ENCODE measurements at places on chromosomes 1 and 21.

GRCh38 chr1:163083690-163084089, 14.5 kb downstream of the RGS4 start:
- no peak for DNase-seq

DNA sequence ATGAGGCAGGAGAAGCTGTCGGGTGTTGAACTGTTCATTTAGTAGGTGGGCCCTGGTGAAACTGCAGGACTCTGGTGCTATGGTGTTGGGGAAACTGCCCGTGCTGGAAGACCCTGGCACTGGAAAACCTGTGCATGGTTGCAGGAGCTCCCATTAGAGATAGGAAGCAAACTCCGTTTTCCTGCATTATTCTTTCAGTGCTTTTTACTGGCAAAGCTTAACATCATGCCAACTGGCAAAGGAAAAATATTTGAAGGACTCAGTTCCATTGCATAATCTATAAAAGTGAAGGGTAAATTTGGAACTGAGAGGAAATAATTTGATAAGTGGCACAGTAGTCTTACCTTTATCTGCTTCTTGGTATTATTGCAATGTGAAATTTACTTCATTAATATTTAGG, 31.7 kb upstream of the MPC2 start:
- no peak for DNase-seq

GRCh38 chr1:22210636-22211035, 67.7 kb upstream of the WNT4 start:
- no peak for DNase-seq

DNA sequence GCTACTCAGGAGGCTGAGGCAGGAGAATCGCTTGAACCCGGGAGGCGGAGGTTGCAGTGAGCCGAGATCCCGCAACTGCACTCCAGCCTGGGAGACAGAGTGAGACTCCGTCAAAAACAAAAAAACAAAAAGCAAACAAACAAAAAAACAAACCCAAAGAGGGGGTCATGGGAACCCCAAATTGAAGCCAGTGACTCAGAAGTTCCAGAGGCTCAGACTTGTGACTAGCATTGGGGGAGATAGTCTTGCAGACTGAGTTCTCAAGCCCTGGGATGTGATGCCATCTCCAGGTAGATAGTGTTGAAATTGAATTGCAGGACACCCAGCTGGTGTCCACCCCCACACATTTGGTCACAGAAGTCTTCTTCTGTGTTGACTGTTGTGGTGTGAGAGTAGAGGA, 24.9 kb upstream of the ENO1 start:
- DNase-seq, result no peak

DNA sequence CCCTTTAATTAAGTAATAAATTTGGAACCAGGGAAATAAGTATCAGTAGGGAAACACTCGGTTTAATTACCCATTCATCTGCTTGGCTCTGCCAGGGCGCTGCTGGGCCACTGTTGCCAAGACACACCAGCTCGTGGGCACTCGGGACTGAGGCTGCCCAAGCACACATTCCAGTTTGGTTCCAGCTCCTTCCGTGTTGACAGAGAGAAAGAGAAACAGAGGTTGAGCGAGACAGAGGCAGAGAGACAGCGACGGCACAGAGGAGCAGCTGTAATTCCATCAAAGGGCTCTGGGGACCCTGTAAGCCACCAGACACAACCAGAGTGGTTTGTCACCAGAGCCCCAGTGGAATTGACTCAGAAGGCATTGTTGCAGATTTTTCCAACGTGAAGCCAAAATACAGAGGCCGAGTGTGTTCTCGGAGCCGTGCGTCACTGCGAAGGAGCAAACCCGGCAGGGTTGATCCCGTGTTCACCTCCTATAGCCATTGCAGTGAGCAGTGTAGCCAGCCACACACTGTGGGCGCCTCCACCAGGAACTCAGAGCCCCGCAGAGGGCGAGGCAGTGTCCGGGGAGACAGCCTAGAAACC, 33.5 kb downstream of the SYF2 start:
- peak; percentile 90 for DNase-seq

DNA sequence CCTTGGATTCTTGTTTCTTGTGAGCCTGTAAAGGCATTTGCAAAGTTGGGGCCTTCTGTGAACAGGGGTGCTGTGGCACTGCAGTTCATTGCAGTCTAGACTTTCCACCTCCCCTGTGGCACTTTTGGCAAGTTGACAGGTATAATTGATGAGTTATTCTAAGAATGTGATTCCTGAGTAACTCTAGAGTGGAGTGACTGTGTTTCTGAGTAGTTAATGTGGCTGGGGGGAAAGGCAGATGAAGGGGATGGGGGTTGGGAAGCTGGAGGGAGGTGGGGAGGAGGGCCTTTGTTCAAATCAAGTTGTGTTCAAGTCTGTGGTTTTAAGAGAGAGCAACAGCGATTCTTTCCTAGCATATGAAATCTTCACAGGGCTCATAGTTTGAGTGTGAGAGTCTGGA, 32.9 kb downstream of the PBX1 start:
- no peak for DNase-seq

DNA sequence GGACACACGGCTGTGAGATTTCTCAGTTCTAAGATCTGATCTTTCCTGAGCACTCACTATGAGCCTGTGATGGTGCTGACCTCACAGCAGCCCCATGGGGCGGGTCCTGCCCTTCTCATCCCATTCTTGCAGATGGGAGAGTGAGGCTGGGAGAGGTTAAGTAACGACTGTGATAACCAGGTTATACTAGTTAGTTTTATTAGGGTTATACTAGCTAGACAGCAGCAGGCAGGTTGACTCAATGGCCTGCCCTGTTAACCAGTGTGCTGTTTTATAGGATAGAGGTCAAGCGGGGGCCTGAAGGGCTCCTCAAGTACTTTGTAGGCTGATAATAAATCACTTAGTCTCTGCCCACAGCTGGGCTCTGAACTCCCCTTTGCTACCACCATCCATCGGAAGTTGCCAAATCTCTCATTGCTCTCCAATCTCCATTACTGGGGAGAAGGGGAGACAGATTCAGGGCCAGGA, 4.8 kb downstream of the CNTN2 start:
- no peak for DNase-seq

GRCh38 chr1:116825207-116825719, 71.0 kb downstream of the CD2 start:
- peak; percentile 95 for DNase-seq
